ENCODE measurements at places on chromosomes 12 and 14. TPM values are rescaled to one million over a fixed set of nuclear protein-coding genes. Genes with fewer than 3 reads are reported as not detected.

Gene IFNG-AS1
- not detected for total RNA-seq

Gene LGR5
- not detected for total RNA-seq

Gene MAP3K9
- total RNA-seq = 0.22 TPM

Gene CMKLR1
- total RNA-seq = not detected

Gene SLC7A7
- 0.09 TPM for total RNA-seq

Gene SCNN1A
- 0.18 TPM for total RNA-seq

Gene KRT78
- total RNA-seq = 0.21 TPM

Gene ATL1
- total RNA-seq = 2.3 TPM

Gene VDR
- total RNA-seq = 2.5 TPM
